Left hindlimb (tissue), 1 donor: ENCODE measurements at places on chromosomes 2 and 18.

- peak; percentile 62 for DNase-seq
Measured at GRCh38 chr2:30422444-30423040, 24.5 kb upstream of the LCLAT1 start.

DNA sequence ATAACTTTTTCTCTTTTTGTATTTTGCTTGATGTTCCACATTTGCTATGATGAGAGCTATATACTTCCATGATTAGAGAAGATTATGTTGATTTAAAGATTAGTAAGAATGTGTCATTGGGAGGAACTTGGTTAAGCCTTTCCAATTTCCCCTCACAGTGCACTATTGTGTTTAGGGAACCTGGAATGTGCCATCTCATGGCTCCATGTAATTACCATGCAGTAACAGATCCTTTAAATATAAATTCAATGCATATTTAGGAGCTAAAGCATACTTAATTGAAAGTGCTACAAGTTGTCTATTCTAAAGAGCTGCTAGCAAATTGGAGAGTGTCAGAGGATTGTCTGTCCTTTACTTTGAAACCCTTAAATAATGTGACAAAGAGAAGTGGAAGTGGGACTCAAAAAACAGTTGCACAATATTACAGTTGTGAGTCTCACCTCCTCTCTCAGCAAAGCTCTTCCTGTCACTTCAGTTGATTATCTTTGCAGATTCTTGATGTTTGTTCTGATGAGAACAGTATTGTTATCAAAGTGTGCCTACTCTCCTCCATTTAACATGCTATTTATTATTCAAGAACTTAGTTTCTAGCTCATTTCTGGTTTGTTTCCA lies 1162.7 kb upstream of the ZEB2 start:
- DNase-seq: no peak

DNA sequence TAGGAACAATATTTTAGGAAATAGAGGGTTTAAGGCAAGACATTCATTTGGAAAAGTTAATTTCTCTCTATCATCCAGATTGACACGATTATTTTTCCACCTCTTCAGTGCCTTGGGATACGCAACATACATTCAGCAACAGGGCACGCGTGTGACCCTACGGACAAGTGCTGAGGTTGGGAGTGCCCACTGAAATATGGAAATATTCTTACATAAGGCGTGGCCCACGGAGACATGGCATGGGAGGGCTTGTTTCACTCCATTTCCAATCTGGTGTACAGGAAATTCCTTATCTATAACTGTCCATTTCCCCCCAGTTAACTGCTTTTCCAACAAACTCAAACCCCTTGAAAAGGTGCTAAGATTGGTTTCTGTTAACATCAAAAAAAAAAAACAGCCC lies 20.9 kb upstream of the KIDINS220 start:
- no peak for DNase-seq

DNA sequence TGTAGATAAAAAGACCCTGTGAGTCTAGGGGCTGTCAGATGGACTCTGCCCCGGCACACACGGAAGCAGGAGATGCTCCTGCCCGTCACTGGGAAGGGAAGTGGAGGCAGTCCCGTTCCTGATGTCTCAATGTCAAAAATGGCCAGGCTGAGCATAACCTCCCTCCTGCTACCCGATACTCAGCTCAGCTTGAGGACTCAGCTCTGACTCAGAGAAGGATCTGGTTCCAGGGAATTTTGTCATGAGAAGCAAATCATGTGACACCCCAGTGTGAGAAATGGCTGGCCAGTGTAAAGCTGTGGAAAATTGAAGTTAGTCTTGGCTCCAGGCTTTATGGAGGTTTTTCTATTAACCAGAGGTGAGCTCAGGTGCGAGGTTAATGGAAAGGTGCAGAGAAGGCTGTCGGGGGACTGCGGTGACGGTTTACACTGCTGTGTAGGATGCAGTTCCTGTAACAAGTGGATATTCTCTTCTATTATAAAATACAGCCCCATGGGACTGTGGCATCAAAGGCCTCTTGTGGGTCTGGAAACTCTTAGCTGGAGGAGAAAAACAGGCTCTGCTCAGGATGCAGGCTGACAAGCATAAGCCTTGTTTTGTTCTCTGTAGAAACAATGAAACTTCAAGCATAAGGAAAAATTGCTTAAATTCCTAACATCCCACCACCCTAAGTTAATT lies 24.7 kb upstream of the AGAP1 start:
- DNase-seq: peak; percentile 39

DNA sequence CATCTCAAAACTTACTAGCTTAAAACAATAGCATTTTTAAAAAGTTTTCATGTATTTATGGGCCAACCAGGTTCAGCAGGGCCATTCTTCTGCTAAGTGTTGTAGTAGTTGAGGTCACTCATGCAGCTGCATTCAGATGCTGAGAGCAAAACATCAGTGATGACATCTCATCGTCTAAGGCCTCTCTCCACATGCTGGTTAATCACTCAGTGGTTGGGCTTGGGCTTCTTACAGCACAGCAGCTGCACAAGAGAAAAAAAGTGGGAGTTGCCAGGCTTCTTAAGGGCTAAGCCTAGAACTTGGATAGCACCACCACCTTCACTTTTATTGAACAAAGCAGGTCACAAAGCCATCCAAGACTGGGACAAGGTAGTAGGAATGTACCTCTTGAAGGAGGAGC lies 190.3 kb downstream of the IRS1 start:
- DNase-seq: no peak

- DNase-seq: no peak
Measured at GRCh38 chr2:42812899-42813479, 20.6 kb upstream of the HAAO start.

- no peak for DNase-seq
Measured at GRCh38 chr2:156021146-156022040, 311.1 kb downstream of the NR4A2 start.

DNA sequence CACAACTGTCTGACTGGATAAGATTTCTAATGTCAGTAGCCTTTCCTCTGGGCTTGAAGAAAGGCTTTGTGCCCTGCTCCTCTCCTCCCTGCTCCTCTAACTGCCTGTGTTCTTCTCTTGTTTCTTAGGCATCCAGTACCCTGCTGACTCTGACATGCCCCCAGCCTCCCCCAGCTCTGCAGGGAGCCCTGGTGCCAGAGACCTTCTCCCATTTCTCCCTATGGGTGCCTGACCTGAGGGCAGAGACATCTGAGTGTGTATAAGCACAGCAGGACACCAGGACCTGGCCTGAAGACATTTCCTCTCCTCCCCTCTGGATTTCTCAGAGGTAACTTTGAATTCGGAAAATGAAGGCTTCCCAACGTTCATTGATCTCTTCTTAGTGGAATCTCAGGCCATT lies 23.6 kb downstream of the RNF144A start:
- no peak for DNase-seq

DNA sequence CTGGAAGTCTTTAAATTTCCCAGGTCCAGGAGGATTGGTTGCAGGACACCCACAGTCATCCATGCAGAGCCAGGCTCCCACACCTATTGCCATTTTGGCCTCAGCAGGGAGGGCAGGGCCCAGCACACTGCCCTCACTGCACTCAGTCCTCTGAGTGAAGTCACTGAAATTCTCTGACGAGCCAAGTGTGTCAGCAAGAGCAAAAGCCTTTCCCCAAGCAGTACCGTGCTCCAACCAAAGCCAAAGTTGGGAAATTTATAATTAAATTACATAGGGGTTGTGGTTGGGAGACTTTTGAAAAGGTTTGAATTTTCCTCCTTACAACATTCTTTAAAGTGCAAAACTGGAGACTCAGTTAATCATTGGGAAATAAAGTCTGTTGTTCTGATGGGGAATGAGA lies 98.5 kb upstream of the CD226 start:
- no peak for DNase-seq

GRCh38 chr18:48719388-48719787 lies 180.6 kb downstream of the CTIF start:
- DNase-seq: no peak
